SW480 (cell line): ENCODE measurements at places on chromosomes 1 and 21.

GRCh38 chr1:168146626-168147025 is 9.9 kb upstream of the GPR161 start:
- no peak for DNase-seq

DNA sequence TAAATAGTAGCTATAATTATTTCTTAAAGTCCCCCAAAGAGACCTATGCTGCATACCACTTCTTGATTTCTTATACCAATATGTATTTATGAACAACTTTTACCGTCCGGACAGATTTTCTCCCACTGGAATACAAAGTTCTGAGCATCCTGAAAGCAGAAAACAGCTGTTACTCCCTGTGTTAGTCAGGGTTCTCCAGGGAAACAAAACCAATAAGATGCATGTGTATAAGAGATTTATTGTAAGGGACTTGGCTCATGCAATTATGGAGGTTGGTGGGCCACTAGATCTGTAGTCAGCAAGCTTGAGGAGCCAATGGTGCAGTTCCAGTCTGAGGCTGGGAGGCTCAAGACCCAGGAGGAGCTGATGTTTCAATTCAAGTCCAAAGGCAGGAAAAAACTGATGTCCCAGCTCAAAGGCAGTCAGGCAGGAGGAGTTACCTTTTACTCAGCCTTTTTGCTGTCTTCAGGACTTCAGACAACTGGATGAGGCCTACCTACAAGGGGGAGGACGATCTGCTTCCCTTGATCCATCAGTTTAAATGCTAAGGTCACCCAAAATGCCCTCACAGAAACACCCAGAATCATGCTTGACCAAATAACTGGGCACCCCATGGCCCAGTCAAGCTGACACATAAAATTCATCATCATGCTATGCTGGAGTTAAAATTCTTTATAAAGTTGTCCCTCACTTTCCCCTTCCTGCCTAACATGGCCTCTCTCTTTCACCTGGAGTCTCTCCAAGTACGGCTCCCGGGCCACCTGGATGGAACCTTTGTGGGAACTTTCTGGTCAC is 24.3 kb upstream of the ATF3 start:
- no peak for DNase-seq

GRCh38 chr21:46424039-46424591 is 34.6 kb upstream of the DIP2A start:
- no peak for DNase-seq

- DNase-seq: no peak
These were observed 14.6 kb downstream of the NCMAP start for GRCh38 chr1:24570265-24571125.

GRCh38 chr1:219385787-219386427 is 212.2 kb downstream of the LYPLAL1 start:
- peak; percentile 69 for DNase-seq

DNA sequence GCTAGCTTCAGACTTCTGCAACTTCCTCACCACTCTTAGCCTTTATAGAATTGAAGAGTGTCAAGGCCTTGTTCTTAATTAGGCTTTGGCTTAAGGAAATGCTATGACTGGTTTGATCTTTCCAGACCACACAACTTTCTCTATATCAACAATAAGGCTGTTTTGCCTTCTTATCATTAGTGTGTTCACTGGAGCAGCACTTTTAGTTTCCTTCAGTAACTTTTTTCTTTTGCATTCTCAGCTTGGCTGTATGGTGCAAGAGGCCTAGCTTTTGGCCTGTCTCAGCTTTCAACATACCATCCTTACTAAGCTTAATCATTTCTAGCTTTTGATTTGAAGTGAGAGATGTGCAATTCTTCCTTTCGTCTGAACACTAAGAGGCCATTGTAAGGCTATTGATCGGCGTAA is 8.6 kb downstream of the PRKACB start:
- no peak for DNase-seq

GRCh38 chr1:198660341-198661261 is 21.8 kb downstream of the PTPRC start:
- no peak for DNase-seq

DNA sequence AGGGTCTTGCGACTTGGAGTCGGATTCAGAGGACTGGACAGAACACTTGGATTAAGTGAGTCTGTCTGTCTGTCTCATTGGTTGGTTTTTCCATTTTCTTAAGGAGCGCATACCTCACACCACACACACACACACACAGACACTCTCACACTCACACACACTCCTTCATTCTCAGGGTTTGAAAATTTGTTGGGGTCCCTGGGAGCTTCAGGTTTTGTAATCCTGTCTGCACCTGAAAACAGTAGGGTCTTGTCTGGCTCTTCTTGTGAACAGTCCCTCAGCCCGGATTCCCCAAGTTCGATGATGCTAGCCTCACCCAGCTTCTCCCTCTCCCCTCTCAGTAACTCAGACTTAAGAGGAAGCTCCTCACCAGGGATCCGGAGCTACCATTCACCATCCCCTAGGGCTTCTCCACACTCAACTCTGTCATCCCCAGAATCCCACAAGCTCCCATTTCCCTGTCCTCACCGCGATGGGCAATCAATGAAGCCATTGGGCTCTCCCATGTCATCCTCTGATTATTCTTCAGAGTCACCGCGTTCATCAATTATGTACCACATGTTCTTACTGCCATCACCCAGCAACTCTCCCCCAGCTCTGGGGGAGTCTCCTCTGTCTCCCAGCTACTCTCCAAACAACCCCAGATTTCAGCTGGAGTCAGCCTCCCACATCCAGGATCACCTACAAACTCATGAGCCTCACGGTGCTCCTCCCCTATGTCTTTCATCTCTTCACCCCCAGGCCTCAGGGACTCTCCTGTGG is 1530.9 kb upstream of the TPTE start:
- DNase-seq: peak; percentile 87
